ENCODE measurements at places on chromosomes 13 and 19.

DNA sequence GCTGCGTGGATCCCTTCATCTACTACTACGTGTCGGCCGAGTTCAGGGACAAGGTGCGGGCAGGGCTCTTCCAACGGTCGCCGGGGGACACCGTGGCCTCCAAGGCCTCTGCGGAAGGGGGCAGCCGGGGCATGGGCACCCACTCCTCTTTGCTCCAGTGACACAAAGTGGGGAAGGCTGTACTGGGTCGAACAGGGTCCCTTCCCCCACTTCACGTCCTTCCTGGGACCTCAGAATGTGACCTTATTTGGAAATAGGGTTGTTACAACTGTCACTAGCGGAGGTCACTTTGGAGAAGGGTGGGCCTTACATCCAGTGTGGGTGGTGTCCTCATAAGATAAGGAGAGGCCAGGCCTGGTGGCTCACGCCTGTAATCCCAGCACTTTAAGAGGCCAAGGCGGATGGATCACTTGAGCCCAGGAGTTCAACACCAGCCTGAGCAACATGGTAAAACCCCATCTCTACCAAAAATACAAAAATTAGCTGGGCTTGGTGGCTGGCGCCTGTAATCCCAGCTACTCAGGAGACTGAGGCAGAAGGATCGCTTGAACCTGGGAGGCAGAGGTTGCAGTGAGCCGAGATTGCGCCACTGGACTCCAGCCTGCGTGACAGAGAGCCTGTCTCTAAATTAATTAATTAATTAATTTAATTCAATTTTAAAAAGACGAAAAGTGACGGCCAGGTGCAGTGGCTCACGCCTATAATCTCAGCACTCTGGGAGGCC is 1.8 kb downstream of the F2RL3 start:
- DNase-seq, result no peak

DNA sequence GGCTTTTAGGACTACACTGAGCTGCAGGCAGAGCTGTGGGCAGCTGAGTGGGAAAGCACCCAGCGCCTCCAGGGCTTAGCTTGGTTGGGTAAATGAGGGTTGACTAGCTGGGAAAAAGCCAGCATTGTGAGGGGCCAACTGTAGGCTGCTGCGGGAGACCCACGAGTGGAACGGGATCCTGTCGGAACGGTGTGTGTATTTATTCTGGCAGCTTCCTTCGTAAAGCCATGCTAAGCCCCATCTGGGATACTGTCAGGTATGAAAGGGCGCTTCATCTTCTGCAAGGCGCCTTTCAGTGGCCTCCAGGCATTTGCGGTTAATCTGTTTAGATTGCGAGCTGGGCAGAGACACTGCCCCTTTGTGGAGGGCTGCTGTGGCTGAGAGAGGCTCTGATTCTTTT is 39.5 kb upstream of the CNMD start:
- no peak for DNase-seq

GRCh38 chr13:103403148-103403740 is 337.0 kb upstream of the SLC10A2 start:
- no peak for DNase-seq

DNA sequence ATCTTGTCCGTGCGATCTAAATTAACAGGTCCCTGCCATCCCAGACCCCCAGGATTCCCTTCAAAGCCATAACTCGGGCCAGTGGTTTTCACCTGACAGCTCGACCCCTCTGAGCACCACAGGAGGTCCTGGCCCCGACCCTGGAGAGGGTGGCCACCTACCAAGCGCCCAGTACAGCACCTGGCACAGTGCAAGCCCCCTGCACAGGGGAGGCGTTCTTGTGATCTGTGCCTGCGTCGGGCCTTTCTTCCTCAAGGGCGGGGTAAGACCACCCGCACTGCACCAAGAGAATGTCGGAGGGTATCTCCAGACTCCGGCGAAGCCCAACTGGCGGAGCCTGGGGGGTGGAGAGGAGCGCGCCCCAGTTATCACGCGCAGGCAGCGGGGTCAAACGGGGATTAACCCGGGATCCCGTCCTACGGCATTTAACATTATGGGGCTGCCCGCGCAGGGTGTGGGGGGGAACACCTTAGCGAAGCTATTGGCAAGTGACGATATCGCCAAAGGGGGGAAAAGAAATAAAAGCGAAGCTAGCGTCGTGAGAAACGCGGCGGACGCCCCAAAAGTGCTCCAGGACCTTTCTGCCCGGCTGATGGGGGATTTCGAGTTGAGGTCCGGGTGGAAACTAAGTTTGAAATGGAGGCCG is 1.3 kb upstream of the HNRNPL start:
- no peak for DNase-seq

GRCh38 chr13:26050568-26051230 is 1.1 kb downstream of the SHISA2 start:
- DNase-seq, result no peak

DNA sequence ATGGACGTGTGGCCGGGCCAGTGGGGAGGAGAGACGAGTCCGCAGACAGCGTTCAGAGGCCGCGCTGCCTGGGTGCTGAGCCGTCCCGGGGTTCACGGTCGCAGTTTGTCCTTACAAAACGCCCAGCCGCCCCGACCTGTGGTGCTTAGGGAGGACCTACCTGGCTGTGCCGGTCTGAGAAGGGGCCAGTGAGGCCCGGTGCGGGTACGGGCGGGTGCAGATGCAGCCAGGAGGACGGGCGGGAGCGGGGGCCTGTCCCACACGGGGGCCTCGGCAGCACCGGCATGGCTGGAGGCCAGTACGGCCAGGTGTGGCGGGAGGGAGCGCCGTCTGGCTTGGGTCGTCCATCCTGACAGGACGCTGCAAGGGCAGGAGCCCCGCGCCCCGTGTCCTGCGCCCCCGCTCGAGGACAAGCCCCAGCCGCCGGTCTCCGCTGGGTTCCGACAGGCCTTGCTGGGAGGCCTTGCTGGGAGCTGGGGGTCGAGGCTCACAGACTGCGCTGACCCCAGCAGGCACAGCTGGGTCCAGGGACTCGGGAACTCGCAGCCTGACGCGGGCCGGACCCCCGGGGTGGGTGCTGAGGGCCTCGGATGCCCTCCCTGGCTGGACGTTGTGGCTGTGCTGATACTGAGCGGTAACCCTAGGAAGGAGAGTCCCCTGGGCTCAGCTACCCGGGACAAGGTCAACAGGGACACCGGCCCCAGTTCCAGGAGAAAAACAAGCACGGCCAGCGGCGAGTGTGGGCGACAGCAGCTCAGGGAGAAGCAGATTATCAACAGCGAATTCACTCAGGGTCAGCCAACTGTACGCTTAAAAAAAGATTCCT is 5.3 kb upstream of the PROZ start:
- DNase-seq, result no peak

DNA sequence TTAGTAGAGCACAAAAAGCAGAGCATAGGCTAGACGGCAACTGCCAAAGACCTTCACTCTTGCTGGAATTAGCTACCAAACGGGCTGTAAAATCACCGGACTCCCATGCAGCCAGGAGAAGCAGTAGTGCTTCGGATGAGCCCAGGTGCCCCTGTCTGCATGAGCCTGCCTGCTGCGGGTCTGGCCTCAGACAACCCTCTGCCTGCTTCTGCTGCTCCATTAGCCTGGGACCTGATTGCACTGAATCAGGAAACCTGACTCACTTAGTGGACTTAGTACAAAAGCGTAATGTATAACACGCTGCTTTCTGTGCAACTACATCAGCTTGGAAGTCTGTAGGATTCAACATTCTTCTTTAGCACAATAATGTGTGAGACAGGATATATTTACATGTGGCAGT is 170.0 kb downstream of the LMO7 start:
- DNase-seq, result no peak

DNA sequence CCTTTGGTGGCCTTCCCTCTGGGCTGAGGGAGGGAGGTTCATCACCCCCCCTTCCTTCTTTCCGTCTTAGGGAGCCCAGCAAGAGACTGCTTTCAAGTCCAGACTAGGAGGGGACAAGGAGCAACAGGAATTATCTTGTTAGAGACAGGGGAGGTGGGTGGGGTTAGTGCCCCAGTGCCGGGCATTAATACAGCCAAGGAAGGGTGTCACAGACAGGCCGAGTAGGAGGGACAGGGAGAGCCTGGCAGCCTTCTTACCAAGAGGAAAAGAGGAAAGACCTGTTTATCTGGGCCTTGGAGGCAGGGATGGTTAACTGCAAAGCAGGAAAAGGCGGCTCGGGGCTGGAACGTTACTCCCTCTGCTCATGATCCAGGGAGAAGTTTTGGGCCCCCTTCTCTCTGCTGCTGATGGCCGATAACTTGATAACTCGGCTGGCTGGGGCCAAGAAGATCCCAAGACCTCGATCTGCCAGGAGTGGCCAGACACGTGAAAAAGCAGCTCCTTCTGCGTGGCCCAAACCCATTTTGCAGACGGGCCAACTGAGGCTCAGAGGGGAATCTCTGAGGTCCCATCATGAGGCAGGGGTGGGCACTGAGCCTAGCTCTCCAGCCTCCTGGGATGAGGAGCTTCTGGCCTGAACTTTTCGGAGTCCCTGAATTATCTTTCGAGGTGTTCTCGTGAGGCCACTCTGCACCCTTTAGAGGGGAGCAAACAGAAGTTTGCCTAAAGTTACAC is 79.3 kb downstream of the PTPRS start:
- no peak for DNase-seq

DNA sequence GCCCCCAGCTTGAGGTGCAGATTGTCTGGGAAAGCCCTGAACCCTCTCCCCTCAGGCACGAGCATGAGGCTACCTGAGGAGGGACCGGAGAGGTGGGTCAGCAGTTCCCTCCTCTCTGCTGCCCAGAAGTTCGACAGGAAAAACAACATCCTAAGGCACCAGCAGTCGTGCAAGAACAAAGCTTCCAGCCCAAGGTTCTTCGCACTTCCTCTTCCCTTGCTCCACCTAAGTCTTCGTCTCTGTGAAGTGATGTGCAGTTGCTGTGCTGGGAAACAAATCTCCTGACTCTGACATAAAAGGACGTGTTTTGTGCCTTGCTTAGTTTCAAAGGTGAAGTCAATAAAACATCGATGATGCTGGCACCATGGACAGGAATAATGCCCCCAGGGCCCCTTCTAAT is 173.3 kb downstream of the USP12 start:
- no peak for DNase-seq

DNA sequence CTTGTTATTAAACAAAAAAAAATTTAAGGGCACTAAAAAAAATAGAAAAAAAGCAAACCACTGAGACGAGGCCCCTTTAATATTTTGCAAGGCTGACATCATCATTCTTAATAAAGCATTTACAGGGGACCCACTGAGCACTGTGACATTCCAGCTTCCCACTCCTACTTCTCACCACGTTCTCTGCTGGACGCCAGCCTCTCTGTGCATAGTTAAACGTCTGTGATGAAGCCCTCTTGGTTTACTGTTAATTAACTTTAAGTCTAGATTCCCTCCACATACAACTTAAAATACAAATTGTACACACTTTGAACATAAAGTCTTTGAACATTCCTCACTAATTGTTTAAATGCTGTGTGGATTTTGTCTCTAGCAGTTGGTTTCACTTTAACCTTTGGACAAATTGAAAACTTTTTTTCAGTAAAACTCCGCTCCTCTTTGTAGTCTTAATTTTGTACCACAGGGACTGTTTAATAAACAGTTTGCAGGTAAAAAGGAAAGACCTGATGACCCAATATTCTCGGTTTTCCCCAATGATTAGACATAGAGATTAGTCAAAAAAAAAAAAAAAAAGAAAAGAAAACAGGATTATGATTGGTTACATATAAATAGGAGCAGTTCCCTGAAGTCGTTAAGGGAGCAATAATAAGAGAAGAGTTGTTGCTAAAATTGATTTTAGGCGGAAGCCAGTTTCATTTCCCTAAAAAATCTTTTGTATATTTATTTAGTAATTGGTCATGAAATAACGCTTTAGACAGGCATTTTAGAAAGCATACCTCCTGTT is 219.8 kb downstream of the MZT1 start:
- no peak for DNase-seq

- no peak for DNase-seq
These were observed 28.3 kb upstream of the CEBPG start for GRCh38 chr19:33345163-33345562.

- DNase-seq, result no peak
These were observed 69.1 kb downstream of the RBM26 start for GRCh38 chr13:79336966-79337365.

DNA sequence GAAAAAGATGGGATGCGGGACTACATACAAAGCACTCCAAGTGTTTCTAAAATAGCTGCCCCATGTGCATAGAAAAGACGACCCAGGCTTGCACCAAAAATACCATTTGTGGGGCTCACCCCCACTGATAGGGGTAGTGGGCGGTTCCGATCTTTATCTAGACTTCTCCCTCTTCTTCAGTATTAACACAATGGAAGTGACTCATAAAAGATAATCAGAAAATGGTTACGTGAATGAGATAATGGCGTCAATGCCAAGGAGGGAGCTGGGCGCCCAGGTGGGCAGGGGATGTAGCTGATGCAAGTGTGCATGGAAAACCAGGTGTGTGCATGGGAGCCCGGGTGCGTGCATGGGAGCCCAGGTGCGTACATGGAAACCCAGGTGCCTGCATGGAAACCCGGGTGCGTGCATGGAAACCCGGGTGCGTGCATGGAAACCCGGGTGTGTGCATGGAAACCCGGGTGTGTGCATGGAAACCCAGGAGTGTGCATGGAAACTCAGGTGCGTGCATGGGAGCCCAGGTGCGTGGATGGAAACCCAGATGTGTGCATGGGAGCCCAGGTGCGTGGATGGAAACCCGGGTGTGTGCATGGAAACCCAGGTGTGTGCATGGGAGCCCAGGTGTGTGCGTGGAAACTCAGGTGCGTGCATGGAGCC is 32.7 kb downstream of the LAMP1 start:
- DNase-seq, result no peak

GRCh38 chr19:18001777-18002345 is 6.1 kb upstream of the ARRDC2 start:
- no peak for DNase-seq

GRCh38 chr13:20940083-20940482 is 37.5 kb upstream of the XPO4 start:
- no peak for DNase-seq

GRCh38 chr13:91331047-91331915 is 16.2 kb upstream of the MIR17HG start:
- no peak for DNase-seq

- no peak for DNase-seq
These were observed 13.0 kb downstream of the GAS6 start for GRCh38 chr13:113850722-113851479.

GRCh38 chr19:1026783-1027649 is 608 bp downstream of the CNN2 start:
- DNase-seq, result no peak

- no peak for DNase-seq
These were observed 14.4 kb downstream of the NAXD start for GRCh38 chr13:110629735-110630134.

- DNase-seq, result no peak
These were observed 8.8 kb upstream of the CACNG6 start for GRCh38 chr19:53982611-53983010.

- no peak for DNase-seq
These were observed 11.9 kb upstream of the C13orf42 start for GRCh38 chr13:51122868-51123566.

DNA sequence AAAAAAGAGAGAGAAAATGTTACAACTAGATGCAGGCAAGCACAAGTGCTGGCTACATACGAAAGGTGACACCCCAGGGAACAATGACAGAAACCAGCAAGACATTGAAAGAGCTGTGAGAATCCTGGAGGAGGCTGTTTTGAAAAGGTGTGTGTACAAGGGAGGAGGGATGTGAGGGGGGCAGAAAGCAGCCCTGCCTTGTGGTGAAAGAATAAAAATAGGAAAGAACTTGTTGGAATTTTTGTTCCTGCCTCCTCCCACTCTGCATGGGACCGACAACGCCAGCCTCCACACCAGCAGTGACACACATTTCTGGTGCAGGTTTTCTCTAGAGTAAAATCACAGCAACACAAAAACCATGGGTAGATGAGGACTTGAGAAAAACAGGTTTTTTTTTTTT is 1258.6 kb downstream of the PCDH9 start:
- DNase-seq, result no peak

- DNase-seq, result no peak
These were observed 124.4 kb downstream of the NALCN start for GRCh38 chr13:101291646-101292515.

All from RWPE2 (cell line).